Left kidney (tissue), 8 donors: ENCODE measurements at places on chromosomes 11 and 22.

DNA sequence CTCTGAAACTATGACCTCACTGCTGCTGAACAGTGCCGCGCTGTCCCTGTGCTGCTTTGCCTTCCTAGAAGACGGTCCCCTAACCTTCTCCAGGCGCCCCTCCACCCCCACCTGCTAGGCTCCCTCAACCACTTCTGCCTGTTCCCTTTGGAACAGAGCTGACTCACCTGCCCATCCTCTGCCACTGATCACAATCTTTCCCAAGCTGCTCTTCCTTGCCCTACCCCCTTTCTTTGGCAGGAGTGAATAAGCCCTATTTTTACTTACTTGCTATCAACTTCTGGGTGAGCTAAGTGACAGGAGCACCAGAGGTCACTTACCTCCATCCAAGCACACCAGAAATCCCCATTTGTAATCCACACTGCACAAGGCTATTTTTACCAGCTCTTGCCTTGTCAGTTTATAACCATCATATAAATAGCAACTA, 116.0 kb upstream of the BID start:
- no peak for DNase-seq

GRCh38 chr11:86138958-86139357, 70.1 kb upstream of the PICALM start:
- DNase-seq = no peak

- no peak for DNase-seq
Measured at GRCh38 chr11:86876716-86877234, 76.4 kb downstream of the PRSS23 start.

DNA sequence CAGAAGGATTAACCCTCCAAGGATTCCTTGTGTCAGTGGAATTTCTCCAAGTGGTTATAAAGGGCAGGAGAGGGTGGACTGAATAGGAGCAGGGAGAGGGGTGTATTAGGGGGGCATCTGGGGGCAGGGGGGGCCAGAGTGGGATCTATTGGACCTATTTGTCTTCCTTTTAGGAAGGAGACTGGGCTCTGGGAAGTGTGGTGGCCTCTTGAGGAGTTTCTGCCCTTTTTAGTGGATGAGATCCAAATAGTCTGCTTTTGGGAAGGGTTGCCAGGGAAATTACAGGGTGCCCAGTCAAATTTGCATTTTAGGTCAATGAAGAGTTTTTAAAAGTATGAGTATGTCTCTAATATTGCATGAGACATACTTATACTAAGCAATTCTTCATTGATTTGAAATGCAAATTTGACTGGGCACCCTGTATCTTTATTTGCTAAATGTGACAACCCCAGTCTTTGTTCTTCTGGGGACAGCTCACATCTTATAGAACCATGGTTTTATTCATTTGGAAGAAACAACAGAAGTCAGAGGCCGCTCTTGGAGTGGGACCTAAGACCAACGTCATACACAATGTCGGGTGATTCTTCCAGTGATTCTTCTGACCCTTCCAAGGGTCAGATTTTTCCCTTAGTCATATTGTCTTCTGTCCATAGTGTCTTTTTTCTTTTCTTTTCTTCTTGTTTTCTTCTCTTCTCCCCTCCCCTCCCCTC, 429 bp upstream of the SLC22A6 start:
- no peak for DNase-seq

- DNase-seq = no peak
Measured at GRCh38 chr11:69007975-69008381, 5.1 kb downstream of the MRGPRF start.

DNA sequence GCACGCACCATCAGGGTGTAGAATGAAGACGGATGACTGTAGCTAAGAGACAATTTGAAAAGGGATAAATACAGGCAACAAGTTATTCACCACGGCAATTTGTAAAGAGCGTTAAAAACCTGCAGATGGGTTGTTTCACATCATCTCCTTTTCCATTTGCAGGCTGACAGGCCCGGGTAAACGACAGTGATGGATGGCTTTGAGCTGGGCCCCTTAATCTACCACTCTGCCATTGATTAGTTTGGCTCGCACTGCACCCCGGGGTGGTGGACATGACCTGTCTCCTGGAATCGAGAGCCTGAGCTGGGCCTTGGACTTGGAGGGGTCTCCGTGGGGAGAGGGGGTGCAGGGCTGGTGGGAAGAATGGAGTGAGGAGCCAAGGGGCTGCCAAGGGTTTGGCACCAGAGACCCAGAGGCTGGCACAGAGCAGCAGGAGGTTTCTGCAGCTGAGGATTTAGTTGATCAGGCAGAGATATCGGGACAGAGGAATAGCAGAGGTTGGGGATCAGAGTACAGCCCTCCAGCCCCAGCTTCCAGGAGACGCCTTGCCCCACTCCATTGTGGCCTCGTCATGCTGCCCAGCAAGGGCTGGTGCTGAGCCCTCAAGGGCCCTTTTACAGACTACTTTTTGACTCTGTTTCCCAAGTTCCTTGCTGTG, 110.6 kb upstream of the NECTIN1 start:
- no peak for DNase-seq

- DNase-seq = no peak
Measured at GRCh38 chr11:17275400-17276235, 921 bp upstream of the NUCB2 start.

- DNase-seq = no peak
Measured at GRCh38 chr22:36056980-36057379, 28.4 kb upstream of the RBFOX2 start.

GRCh38 chr11:27497284-27497866, 9.2 kb downstream of the LIN7C start:
- no peak for DNase-seq

DNA sequence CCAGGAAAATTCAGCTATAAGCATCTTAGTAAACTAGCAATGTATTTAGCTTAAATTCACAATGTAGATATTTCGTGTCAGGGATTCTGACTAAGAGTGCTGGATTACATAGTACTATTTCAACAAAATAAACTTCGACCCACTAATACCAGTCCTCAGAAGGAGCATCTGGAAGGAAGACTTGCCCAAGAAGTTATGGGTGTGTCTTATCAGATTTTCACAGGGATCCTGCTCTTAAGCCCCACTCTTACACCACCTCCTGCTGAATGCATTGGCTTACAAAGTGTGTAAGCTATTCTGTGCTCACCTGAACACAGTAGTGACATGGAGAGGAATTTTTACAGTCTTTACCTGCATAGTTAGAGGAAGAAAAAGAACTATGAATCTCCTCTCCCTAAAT, 35.4 kb upstream of the ANO5 start:
- no peak for DNase-seq

DNA sequence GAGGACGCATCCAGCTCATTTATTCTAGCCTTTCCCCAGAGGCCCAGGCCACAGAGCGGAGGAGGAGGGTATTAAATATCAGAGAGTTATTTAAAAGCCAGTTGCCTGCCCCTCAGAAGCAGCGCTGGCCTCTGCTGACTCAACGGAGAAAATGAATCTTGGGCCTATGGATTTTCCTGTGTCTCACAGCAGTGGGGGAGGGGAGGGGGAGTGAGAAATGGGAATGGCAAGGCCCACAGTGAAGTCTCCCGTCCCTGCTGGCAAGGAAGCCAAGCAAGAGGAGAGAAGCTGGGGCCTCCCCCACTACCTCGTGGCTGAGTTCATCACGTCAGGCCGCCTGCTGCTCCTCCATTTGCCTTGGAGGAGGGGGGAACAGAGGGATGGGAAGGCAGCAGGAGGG, 4.5 kb upstream of the TPBGL start:
- DNase-seq = no peak

DNA sequence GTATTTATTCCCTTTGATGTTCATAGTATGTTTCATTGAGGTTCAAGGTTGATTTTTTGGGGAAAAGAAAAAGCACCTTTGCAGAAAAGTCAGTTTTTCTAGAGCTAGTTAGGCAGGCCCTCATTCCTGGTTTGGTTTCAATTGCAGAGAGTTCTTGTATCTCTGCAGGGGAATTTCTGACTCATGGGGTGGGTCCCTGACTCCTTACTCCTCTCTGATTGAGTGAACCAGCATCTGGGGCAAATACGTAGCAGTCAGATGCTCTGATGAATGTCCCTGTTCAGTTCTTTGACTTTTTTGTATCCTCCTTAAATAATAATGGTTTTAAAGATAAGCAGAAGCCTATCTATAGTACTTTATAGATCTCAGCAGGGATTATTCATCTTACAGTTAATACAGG, 7.7 kb upstream of the NCR3LG1 start:
- no peak for DNase-seq

GRCh38 chr11:90930252-90930651, 707.4 kb upstream of the CHORDC1 start:
- no peak for DNase-seq

DNA sequence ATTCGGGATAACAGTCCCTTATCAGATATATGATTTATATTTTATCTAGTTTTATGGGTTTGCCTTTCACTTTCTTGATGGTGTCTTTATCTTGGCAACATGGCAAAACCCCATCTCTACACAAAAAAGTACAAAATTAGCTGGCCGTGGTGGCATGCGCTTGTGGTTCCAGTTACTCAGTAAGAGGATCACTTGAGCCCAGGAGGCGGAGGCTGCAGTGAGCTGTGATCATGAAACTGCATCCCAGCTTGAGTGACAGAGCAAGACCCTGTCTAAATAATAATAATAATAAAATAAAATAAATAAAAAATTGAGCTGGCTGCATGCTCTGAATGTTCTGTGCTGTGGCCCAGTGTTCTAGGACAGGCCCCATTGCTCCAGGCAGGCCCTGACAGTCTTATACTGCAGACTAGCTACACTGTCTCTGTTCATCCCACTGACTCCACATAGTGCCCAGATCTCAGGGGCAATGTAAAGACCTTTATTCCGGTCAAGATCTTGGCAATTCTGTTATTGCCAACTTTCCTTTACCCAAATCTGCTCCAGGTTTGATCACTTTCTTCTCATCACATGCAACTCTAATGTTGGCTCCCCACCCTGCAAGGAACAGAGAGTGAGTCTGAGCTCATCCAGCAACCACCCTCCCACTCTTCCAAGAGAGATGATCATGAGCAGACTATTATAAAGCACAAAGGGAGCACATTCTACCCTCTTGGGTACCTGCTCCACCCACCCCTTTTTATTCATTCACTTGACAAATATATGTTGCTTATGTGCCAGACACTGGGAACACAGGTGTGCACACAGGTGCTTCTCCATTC, 8.8 kb downstream of the HSPA8 start:
- DNase-seq = no peak

DNA sequence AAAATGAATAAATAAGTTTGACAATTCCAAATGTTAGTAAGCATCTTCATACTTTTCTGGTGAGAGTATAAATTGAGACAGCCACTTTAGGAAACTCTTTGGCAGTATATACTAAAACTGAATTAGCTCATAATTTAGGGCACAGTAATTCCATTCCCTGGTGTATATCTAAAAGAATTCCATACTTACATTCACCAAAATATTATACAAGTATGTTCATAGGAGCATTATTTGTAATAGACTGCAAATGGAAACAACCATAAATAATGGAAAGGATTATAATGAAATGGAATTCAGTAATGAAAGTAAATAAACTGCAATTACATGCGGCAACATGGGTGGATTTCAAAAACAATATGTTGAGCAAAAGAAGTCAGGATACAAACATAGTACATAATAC, 315.8 kb upstream of the LRRC4C start:
- no peak for DNase-seq

GRCh38 chr11:97893612-97894011, 1127.1 kb upstream of the CNTN5 start:
- no peak for DNase-seq

GRCh38 chr22:35712672-35713071, 5.0 kb upstream of the APOL5 start:
- DNase-seq = no peak

- DNase-seq = no peak
Measured at GRCh38 chr11:23202611-23203010, 342.3 kb upstream of the CCDC179 start.

DNA sequence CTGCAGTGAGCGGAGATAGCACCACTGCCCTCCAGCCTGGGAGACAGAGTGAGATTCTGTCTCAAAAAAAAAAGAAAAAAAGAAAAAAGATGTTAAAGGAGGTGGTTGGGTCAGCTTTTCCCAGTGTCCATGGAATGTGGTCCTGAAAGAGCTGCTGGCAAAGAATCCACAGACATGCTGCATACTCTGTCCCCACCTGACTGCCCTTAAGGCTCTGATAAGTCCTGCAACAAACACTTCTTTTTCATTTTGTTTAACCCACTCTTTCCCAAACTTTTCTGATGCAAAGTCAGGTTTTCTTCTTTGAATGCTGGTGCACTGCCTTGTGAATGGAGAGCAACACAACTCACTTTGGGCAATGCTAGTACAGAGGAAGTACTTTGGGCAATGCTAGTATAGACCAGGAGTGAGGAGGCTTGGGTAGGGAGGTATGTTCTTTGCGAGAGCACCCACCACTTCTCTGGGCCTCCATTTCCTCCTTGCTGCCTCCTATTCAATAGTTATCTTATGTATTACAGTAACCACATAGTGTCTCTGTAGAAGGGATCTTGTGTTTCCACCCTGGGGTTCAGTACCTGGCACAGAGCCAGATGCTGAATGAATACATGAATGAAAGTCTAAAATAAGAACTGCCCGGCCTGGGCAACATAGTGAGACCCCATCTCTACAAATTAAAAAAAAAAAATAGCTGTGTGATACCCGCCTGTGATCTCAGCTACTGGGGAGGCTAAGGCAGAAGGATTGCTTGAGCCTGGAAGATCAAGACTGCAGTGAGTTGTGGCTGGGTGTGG, 18.9 kb downstream of the LIF start:
- no peak for DNase-seq

GRCh38 chr11:32099516-32099915, 8.6 kb downstream of the RCN1 start:
- no peak for DNase-seq

- no peak for DNase-seq
Measured at GRCh38 chr11:20037396-20038153, 122.7 kb downstream of the DBX1 start.

DNA sequence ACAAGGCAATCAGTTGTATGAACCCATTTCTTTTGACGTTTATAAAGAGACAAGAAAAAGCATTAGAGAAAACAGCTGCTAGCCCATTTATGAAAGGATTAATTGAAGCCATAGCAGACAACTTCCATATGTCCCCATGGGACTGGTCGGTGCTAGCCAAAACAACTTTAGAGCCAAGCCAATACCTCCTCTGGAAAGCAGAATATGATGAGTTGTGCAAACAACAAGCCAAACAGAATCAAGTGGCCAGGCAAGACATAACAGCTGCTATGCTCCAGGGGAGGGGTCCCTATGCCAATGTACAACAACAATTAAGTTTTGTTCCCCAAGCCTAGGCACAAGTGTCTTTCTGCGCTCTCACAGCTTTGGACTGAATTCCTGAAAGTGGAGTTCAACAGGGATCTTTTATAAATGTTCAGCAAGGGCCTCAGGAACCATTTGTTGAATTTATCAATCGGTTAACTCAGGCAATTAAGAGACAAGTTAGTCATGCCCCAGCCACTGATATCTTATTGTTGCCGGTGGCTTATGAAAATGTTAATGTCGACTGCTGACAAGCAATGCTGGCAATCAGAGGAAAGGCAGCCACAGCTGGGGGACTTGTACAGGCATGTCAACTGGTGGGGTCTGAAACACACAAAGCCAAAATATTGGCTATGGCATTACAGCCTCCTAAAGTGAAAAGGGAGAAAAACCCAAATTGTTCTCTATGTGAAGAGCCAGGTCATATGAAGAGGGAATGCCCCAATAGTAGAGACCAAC, 1593.1 kb upstream of the TENM4 start:
- DNase-seq = no peak

- no peak for DNase-seq
Measured at GRCh38 chr22:24845041-24845898, 39.3 kb downstream of the SGSM1 start.
